ENCODE measurements at places on chromosomes 16 and 17.

GRCh38 chr17:50272711-50273653 is 1.3 kb upstream of the TMEM92 start:
- DNase-seq = no peak

- no peak for DNase-seq
Measured at GRCh38 chr17:64157669-64158180, 27.8 kb upstream of the ERN1 start.

DNA sequence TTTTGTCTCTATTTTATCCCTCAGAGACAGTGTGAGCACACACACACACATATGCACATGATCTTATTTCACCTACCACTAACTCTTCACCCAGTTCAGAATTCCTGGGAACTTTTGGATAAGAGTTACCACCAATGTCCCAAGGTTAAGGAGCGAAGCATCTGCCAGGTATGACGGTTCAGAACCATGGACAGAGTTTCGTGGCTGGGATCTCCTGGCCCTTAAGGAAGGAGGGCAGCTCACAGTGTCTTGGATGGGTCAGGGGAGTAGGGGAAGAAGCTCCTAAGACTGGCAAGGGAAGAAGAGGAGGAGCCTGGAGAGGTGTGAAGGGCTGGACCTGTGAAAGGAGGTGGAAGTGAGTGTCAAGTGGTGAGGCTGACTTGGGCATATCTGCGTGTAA is 23.0 kb upstream of the TMEM132E start:
- no peak for DNase-seq

GRCh38 chr17:57240648-57241047 is 15.7 kb upstream of the MSI2 start:
- DNase-seq = no peak

DNA sequence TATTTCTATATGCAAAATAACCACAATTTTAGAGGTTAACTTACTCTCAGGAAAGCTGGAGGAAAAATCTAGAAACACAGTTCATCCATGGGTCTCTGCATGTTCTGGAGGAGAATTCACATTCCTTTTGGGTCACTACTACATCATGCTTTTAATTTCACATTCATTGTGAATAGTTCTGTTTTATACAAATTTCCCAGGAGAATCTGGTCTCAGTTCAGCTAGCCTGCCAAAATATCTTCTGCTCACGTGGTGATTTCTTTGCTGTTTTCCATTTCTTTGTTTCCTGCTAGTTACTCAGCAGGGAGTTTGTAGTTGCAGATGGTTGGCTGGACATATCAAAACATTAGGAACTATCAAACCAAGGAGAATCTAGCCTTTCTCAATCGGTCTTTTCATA is at the start of gene ABCA9:
Gene ABCA9, minus strand, starts transcription at position 106 of the 400 bp plus-strand sequence. CDS start 9,801 bp downstream, outside the sequence.
- no peak for DNase-seq

- no peak for DNase-seq
Measured at GRCh38 chr16:29683543-29684090, 4.6 kb downstream of the QPRT start.

DNA sequence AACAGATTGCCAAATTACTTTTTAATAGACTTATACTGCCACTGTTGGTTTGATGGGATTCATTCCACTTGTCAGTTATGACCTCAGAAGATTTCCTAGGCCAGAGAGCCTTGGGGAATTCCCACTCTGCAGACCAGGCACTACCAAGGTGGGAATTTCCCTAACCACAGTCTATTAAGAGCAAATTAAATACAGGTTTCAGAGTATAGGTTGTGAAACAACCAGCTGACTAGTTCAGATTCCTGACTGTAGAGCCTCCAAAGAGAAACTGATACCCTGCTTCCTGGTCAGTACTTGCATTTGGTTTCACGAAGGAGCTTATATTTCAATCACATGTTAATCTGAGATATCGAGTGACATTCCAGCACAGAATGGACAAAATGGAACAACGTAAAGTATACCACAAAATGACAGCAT is 186.5 kb downstream of the STX8 start:
- no peak for DNase-seq

DNA sequence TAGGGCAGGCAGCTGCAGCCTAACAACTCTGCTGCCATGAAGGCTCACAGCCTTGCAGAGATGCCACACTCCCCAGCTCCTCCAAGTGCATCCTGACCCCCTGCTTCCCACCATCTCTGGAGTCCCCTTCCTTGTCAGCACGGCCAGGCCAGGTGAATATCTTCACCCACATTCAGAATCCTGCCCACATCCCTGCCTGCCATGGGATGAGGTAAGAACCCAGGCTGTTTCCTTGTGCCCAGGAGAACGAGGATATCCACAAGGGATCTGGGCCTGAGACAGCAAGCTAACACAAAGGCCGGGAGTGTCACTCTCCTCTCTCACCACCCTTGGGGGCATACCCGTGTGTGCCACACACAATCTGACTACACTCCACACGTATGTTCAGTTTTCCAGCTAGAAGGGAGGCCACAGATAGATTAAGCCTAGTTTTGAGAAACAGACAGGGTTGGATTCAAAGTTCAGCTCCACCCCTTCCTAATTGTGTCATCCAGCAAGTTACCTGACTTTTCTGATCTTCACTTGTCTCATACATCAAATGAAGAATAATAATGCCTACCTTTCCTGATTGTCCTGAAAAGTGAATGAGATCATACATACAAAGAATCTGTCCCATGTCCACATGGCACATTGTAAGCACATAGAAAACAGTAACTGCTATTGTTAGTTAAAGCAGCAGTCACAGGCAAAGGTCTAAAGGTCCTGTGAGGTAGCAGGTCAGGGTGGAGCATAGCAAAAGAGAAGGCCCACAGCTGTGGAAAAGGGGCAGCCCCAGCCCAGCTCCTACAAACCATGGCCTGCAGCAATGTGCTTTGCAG is 17.4 kb upstream of the SUPT4H1 start:
- DNase-seq = no peak

- peak; percentile 52 for DNase-seq
Measured at GRCh38 chr17:73510981-73511718, 133.1 kb downstream of the SDK2 start.

DNA sequence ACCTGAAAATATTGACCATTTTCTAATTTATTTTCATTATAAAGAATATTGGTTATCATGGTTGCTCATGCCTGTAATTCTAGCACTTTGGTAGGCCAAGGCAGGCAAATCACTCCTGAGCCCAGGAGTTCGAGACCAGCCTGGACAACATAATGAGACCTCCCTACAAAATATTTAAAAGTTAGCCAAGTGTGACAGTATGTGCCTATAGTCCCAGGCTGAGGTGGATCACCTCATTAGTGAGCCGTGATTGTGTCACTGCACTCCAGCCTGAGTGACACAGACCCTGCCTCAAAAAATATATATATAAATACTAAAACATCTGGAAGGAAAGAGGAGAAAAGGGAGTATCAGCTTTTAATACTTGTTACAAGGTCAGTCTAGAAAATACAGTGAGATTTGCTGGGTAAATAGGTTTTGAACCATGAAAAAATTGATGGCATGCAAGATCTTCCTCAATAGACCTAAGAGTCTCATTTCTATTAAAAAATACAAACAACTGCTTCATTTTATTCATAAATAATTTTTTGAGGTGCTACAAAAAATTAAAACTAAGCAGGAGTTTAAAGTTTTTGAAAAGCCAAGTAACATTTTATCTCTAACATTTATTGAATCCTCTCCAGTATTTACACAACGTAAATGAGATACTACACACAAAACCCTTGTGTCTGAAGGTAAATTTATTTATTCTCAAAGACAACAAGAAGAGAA is 47.7 kb downstream of the TUBD1 start:
- no peak for DNase-seq

- DNase-seq = no peak
Measured at GRCh38 chr16:89621698-89622409, 8.4 kb downstream of the DPEP1 start.

- DNase-seq = peak; percentile 54
Measured at GRCh38 chr17:42520540-42520951, 15.5 kb upstream of the NAGLU start.

DNA sequence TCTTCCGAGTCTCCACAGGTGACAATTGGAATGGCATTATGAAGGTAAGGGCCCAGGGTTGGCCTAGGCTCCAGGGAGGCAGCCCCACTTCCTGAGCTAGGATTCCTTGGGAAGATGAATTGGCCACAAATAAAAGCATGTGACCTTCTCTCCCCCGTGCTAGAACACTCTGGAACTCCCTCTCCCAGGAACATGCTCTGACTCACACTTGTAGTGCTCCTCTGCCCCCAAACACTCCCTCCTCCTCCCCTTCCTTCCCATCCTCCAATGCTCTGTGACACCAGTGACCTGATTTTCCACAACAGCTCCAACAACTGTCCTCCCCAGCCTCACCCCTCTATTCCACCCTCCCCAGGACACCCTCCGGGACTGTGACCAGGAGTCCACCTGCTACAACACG is 16.4 kb upstream of the ABCC3 start:
- DNase-seq = no peak

DNA sequence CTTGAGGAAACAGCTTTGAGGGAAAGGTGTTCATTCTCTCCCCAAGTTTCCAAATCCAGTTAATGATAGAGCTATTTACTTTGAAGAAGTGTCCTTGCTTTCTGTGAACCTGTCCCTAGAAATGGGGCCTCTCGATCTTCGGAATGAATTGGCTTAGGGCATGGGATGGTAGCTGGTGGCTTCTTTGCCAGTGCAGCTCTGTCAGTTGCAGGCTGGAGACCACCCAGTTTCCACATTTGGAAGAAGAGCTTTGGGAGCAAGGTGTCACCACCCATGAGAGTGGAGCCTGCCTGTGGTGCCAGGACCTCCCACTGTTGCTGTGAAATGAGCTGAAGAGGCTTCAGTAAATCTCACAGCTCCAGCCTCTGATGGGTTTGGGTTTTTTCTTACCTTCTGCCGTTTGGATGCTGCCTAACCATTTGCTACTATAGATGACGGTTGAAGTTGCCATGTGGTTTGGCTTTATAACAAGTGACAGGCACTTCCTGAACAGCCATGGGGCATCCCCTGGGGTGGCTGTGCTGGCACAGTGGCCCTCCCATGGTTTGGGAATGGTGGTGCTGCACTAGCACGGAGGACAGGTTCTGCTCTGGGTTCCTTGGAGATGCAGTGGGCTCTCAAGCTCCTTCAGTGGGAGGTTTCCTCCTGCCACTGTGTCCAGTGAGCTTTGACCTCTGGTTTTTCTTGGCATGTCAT is 19.5 kb upstream of the SLC5A10 start:
- no peak for DNase-seq

DNA sequence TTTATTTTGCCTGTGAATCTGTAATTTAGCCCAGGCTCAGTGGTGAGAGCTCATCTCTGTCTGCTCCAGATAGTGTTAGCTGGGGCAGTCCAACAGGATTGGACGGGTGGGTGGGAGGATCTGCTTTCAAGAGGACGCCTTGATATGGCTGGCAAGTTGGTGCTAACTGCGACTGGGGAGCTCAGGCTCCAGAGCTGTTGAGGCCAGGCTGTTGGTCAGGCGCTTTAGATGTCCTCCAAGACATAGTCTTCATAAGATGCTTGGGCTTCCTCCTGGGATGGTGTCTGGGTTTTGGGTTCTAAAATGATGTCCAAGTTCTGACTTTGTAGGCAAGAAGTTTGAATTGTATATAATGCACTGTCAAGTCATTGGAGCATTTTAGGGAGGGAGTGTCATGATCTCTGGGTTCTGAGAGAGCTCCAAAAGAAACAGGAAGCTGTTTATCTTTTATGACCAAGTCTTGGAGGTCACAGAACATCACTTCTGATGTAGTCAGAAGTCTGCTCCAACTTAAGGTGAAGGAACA is 12.8 kb upstream of the PCTP start:
- DNase-seq = no peak

- DNase-seq = no peak
Measured at GRCh38 chr17:6639586-6640535, 650 bp downstream of the KIAA0753 start.

GRCh38 chr17:63995626-63996025 is 2.5 kb upstream of the PRR29 start:
- no peak for DNase-seq

GRCh38 chr17:77441130-77441920 is 300.6 kb downstream of the SEC14L1 start:
- DNase-seq = no peak

DNA sequence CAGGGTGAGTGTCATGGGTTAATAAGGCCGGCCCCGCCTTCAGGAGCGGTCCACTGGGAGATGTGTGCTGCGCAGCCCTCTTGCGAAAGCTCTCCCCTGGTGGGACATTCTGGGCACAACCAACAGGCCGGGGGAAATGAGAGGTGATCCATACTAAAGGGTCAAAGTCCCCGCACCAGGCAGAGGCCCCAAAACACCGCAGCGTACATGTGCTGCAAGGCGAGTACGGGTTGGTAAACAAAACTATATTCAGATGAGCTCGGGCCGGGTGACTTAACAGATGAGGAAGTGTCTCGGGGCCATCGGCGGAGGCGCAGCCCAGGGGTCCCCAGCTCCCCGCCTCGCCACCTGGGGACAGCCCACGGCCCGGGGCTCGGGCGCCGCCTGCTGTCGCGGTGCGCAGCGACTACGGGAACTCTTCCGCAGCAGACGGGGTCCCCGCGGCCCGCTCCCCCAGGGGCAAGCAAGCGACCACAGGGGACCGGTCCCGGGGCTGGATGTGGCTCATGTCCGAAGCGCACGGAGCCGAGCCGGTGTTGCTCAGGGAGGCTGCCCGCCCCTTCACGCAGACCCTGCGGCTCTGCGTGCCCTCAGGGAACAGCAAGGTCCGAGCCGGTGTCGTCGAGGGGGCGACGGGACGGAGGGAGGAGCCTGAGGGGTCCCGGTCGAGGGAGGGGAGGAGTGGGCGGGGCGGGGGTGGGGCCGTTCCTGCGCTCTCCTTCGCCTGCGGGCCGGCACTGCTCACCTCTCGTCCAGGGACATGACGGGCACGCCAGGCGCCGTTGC is at the start of gene RAB37:
Gene RAB37, plus strand, starts transcription at position 744 of the 786 bp plus-strand sequence. Its CDS starts 17 bp downstream, at position 761.
- no peak for DNase-seq

DNA sequence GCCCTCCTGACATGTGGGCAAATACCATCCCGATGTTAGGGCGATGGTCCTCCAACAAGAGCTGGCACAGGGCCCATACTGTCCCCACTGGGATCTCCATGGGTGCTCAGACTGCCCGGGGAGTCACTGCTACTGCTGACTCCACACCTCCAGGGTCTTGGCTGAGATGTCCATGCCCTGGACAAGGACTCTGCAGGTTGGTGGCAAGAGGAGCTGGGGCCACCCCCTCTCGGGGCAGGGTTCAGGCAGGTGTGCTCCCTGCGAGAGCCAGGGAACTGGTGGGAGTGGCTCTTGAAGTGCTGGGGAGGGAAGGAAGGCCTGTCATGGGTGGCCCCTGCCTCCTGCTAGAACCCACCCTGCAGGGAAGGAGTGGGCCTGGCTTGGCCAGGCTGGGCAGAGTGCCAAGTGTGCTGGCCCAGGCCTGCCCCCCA is 6.4 kb downstream of the CASKIN2 start:
- DNase-seq = no peak

DNA sequence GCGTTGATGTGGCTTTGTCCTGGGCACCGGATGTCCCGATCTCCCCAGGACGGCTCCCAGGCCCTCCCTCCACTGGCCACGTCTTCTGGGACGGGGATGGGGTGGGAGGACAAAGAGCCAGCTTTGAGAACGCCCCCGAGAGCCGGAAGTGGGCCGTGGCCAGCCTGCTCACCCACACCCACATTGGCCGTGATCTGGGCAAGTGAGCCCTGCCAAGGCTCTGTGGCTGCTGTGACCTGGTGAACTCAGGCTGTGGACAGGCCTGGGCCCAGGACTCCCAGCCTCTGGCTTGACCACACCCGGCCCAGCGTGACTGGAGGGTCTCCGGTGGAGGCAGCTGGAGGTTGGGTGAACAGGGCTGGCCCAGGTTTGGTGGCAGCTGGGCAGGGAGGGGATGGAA is 3.3 kb downstream of the CDH15 start:
- DNase-seq = no peak

- DNase-seq = no peak
Measured at GRCh38 chr17:77291591-77292386, 151.0 kb downstream of the SEC14L1 start.

All from HAP-1 (cell line).